ENCODE measurements at places on chromosomes 1 and 21. TPM values are rescaled to one million over a fixed set of nuclear protein-coding genes. Genes with fewer than 3 reads are reported as not detected.

CAMK2N1 gene
- 3.0 TPM for total RNA-seq

GPR37L1 gene
- total RNA-seq, result not detected

FALEC gene
- 0.79 TPM for total RNA-seq

OR10J5 gene
- not detected for total RNA-seq

ADGRL4 gene
- total RNA-seq, result not detected

DNA sequence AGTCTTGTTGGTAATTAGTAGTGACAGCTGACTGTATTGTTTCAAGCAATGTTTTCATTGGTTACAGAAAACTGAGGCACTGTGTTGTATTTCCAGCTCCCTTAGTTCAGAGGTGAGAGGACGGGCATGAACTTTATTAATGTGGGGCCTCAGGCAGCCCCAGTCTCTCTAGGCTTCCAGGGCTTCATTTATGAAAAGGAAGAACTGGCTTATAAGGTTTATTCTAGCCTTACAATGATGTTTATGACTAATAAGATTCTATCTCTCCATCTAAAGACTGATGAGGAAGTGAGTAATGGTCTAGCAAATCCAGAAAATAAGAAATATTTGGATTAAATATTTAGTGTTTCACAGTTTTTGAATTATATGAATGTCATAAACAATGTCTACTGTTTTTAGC is 41.5 kb downstream of the CBS start:
- H3K4me1 ChIP-seq, result no peaks in the 10 kb centered on the region
- no peak for DNase-seq
- H3K27ac ChIP-seq, result no peak overlapping the region
- no peaks in the 10 kb centered on the region for H3K27me3 ChIP-seq
- peaks cover 2% of the 10 kb centered on the region for H3K36me3 ChIP-seq

DNA sequence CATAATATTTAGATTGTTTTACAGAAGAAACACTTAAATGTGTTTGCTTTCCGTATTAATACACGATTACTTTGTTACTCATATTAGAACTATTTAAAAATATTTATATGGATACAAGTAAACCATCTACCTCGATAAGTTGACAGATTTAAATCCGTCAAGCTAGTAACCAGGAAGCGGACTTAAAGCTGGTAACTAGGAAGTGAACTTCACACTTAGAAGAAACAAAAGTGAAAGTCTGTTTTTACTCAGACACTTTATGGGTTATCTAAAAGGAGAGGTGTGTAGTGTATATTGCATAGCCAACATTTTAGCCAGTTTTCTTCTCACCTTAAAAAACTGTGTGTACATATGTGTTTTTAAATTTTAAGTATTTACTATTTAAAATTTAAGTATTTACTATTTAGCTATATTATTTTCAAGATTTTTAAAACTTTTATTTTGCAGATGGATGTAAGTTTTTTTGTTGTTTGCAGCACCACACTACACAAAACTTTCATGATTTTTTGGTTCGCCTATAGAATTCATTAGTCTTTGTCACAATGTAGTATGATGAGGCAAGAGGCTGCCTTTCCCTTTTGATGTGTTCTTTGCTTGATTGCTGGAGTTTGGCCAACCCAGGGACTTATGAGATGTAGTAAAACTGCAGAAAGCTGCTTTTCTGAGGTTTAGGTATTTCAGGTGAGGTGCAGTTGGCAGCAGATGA is 2.7 kb downstream of the USP25 start:
- peak overlapping the region; percentile 93 for H3K4me3 ChIP-seq
- peaks cover 8% of the 10 kb centered on the region for H3K36me3 ChIP-seq
- peak overlapping the region; percentile 56 for H3K27ac ChIP-seq
- peaks cover 60% of the 10 kb centered on the region for H3K4me1 ChIP-seq
- peaks cover 2% of the 10 kb centered on the region for H3K27me3 ChIP-seq

GRCh38 chr1:86380257-86380861 is 15.8 kb downstream of the ODF2L start:
- peaks cover 5% of the 10 kb centered on the region for H3K4me1 ChIP-seq
- peaks cover 22% of the 10 kb centered on the region for H3K36me3 ChIP-seq
- no peak overlapping the region for H3K4me3 ChIP-seq
- H3K27ac ChIP-seq, result no peak overlapping the region

DNA sequence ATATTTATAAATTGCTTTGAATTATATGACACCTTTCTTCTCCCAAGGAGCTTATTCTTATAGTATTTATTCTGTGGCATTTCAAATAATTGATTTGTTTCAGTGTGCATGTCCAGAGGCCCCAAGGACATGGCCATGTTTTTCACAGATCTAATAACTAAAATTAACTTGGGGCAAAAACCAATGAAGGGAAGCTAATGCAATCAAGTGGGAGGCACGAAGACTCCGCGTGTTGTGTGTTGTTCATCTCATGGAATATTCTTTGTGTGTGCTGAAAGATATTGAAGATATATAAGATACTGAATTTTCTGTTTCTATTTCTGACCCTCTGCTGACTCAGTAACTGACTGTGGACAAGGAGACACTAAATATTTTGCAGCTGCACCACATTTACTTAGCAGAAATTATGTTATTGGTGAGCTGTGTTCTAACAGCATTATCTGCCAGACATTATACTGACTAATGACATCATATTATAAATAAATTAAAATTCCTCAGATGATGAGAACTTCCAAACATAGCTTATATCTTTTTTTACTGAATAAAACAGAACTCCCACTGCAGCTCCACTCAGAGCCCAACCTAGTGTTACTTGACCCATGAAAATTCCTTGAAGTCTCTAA is 519.3 kb upstream of the CXADR start:
- DNase-seq, result no peak
- H3K27ac ChIP-seq, result no peak overlapping the region
- no peaks in the 10 kb centered on the region for H3K27me3 ChIP-seq
- H3K4me3 ChIP-seq, result no peak overlapping the region

DNA sequence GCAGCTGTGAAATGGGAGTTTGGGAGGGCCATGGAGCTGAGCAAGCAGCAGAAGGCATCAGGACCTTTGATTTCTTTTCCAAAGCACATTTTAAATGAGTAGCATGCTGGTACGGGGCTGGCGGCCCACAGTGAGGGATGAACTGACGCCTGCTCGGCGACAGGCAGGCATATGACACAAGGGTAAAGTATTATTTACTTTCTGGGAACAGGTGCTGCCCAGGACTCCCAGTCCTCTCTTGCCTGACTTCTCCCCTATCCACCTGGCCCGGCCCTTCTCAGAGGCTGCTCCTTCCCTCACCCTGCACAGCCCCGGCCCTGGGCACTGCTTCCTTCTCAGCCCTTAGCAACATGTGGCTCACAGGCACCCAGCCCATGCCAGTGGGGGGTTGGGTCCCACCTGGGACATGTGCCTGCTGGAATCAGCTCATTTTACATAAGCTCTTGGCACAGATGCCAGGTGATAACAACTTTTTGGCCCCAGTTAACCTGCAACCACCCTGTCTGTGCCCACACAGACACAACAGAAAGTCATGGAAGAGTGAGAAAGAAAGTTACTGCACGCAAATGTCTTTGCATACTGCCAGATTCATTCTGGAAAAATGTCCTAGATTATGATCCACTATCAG is 112.3 kb upstream of the GADD45A start:
- no peak overlapping the region for H3K27ac ChIP-seq
- no peak for DNase-seq

DNA sequence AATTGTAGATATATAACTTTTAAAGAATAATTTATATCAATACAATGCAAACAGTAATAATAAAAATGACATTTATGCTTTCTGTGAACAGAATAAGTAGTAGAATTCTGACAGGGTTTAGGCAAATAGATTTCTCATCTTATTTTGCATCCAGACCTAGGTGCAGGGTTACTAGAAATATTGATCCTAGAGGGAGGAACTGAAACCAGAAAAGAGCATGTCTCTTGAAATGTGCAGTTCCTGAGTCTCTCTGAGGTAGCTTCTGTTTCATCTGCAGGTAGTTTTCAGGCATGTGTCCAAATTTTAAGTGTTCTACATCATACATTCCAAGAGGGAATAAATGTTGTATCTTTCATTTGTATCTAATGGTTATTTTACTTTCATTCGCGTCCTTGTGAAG is 631.9 kb upstream of the ADGRL4 start:
- no peak overlapping the region for H3K4me3 ChIP-seq
- DNase-seq, result no peak
- peaks cover 3% of the 10 kb centered on the region for H3K36me3 ChIP-seq
- no peaks in the 10 kb centered on the region for H3K4me1 ChIP-seq

DNA sequence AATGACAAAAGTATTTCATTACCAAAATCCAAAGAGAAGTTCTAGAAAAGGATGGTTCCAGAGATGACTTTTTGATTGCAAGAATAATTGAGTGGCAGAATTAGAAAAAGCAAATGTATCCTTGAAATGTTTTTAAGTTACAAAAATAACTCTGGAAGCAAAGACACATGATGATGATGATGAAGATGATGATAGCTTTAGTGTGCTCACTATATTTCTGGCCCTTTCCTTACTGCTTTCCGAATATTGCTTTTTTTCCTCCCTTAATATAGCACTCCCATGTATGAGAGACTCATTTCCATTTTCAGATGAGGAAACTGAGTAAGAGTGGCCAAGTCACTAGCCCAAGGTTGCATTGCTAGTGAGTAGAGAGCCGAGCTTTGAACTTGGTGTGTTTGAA is 54.7 kb downstream of the CACHD1 start:
- H3K27ac ChIP-seq, result no peak overlapping the region
- peaks cover 19% of the 10 kb centered on the region for H3K4me1 ChIP-seq
- H3K27me3 ChIP-seq, result no peaks in the 10 kb centered on the region

GRCh38 chr1:234396092-234396491 is 22.8 kb downstream of the COA6 start:
- no peak overlapping the region for H3K27ac ChIP-seq
- H3K36me3 ChIP-seq, result peaks cover 3% of the 10 kb centered on the region
- H3K27me3 ChIP-seq, result no peaks in the 10 kb centered on the region

DNA sequence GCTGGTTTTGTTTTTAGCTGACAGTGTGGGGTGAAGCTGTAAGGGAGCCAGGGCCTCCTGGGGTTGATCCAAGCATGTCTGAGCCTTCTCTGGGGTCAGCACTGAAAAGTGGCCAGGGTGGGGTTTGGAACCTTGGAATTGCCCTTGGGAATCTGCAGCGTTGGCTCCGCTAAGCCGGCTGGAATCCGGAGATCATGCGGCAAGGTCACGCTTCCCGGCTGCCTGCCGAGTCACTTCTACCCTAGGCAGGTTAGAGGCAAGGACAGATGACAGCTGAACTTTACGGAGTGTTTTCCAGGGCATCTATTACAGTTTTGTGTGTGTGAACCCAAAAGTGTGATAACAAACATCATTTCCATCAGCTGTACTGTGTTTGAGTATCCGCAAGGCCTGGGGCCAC is 17.1 kb downstream of the ABCG1 start:
- DNase-seq, result no peak
- peak overlapping the region; percentile 91 for H3K27ac ChIP-seq
- peaks cover 81% of the 10 kb centered on the region for H3K4me1 ChIP-seq
- no peaks in the 10 kb centered on the region for H3K27me3 ChIP-seq
- peaks cover 4% of the 10 kb centered on the region for H3K36me3 ChIP-seq
- H3K4me3 ChIP-seq, result peak overlapping the region; percentile 79

- H3K4me3 ChIP-seq, result no peak overlapping the region
- no peaks in the 10 kb centered on the region for H3K4me1 ChIP-seq
- no peak overlapping the region for H3K27ac ChIP-seq
- H3K36me3 ChIP-seq, result no peaks in the 10 kb centered on the region
These were observed 36.2 kb upstream of the FHAD1 start for GRCh38 chr1:15210651-15211375.
